Left lobe of liver (tissue), 2 donors: ENCODE measurements at places on chromosomes 4 and X. TPM values are rescaled to one million over a fixed set of nuclear protein-coding genes. Genes with fewer than 3 reads are reported as not detected.

ABCG2 gene
- 7.2 TPM for total RNA-seq

FGG gene
- total RNA-seq, result 7,950 TPM

DNA sequence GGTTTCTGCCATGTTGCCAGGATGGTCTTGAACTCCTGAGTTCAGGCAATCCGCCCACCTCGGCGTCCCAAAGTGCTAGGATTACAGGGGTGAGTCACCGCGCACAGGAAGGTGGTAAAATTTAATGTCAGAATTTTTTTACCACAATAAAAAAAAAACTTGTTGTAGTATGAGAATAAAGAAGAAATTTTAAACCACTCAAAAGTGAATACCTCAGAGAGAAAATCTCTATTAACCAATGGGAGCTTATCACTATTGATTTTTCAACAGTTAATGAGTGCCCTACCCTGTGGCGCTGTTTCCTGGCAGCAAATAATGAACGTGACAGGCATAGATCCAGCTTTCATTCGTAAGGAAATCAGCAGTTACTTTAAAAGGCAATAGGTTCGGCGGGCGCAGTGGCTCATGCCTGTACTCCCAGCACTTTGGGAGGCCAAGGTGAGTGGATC is 32.7 kb upstream of the SLC25A4 start:
- peak; percentile 75 for DNase-seq

DNA sequence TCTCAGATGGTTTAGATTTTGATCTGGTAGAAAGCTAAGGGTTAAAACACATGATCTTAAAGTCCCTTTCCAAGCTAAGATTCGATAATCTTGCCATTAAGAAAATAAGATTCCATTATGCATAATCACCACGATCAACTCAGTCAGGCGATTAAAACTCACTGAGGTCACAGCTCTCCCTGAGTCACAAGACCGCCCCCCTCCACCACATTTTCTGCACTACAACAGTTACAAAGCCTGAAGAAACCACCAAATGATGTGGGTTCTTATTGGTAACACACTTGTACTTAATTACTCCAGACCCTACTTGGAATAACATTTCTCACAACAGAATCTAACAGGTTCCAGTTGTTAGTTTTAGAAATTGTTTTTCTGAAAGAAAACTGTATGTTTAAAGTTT is 62.8 kb downstream of the SH3KBP1 start:
- DNase-seq, result no peak

DNA sequence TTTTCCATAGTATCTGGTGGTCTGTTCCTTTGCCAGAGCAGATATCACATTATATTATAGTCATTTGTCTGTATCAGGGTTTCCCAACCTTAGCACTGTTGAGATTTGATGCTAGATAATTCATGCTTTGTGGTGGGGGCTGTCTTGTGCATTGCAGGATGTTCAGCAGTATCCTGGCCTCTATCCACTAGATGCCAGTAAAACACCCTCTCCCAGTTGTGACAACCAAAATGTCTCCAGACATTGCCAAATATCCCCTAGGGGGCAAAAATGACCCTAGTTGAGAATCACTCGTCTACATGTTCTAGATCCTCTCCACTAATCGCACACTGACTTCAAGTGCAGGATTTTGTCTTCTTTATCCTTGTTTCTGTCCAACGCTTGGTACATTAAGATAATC is 160.8 kb downstream of the FANCB start:
- no peak for DNase-seq
